Tibial nerve (tissue), 4 donors: ENCODE measurements at places on chromosomes 1 and 21.

- H3K27ac ChIP-seq = no peak overlapping the region
- no peaks in the 10 kb centered on the region for H3K4me1 ChIP-seq
- no peak overlapping the region for H3K4me3 ChIP-seq
Observed at GRCh38 chr1:113895098-113895497, 7.7 kb upstream of the BCL2L15 start.

- H3K27ac ChIP-seq = no peak overlapping the region
- no peaks in the 10 kb centered on the region for H3K36me3 ChIP-seq
- H3K4me1 ChIP-seq = peaks cover 6% of the 10 kb centered on the region
- no peak for DNase-seq
- no peaks in the 10 kb centered on the region for H3K27me3 ChIP-seq
- H3K4me3 ChIP-seq = no peak overlapping the region
Observed at GRCh38 chr1:243712242-243712641, 137.8 kb downstream of the AKT3 start.

DNA sequence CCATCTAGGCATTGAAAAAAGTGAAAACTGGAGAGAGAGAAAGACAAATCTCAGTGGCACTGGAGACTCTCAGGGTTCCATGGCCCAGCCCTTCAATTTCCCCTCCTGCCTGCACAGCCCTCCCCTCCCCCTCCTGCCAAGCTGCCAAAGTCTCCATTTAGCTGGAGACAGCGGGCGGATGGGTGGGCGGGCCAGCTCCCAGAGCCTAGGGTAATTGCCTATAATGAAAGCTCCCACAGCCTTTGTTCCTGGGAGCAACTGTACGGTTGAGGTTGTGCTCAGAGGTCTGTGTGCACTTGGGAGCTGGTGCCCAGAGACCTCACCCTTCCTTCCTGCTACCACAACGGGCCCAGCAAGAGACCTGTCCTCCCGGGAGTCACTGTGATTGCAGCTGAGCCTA lies 89.6 kb downstream of the NAV1 start:
- H3K27ac ChIP-seq = no peak overlapping the region
- H3K4me1 ChIP-seq = peaks cover 2% of the 10 kb centered on the region
- H3K27me3 ChIP-seq = no peaks in the 10 kb centered on the region
- no peak overlapping the region for H3K4me3 ChIP-seq
- peaks cover 14% of the 10 kb centered on the region for H3K36me3 ChIP-seq
- DNase-seq = no peak

- H3K27me3 ChIP-seq = no peaks in the 10 kb centered on the region
- DNase-seq = no peak
- no peak overlapping the region for H3K27ac ChIP-seq
- H3K4me1 ChIP-seq = no peaks in the 10 kb centered on the region
- H3K36me3 ChIP-seq = peaks cover 5% of the 10 kb centered on the region
Observed at GRCh38 chr1:235403593-235403992, 36.4 kb downstream of the TBCE start.

- DNase-seq = no peak
- H3K4me1 ChIP-seq = no peaks in the 10 kb centered on the region
- no peaks in the 10 kb centered on the region for H3K27me3 ChIP-seq
- H3K4me3 ChIP-seq = no peak overlapping the region
- peaks cover 96% of the 10 kb centered on the region for H3K36me3 ChIP-seq
Observed at GRCh38 chr1:225853441-225853840, 28.7 kb downstream of the TMEM63A start.

- no peaks in the 10 kb centered on the region for H3K27me3 ChIP-seq
- no peak for DNase-seq
- no peak overlapping the region for H3K27ac ChIP-seq
- no peak overlapping the region for H3K4me3 ChIP-seq
- no peaks in the 10 kb centered on the region for H3K4me1 ChIP-seq
Observed at GRCh38 chr21:14991957-14992356, 72.8 kb downstream of the NRIP1 start.

DNA sequence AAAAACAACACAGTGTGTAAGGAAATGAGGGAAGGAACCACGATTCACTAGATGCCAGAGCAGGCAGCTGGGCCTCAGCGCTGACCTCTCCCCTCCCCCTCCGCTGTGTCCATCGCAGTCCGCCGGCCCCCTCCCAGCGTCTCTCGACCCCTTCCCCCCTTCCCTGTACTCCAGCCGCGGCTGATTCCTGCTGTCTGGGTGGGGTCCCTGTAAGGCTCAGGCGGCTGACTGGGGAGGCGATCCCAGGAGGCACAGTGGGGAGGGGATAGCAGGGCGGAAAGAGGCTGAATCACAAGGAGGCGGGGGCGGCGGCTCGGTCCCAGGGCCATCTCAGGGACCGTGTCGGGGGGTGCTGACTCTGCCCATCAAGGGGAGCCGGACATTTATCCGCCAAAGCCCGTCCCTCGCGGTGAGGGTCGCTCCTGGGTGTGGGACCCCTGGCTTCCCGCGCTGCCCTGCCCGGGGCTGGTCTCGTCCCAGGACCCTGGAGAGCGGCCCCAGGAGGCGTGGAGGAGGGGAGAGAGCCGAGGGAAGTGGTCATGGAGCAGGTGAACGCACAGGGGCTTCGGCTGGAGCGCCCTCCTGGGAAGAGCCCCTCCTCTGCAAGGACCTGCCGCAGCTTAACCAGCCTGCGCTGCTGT lies 241.9 kb downstream of the PTPRU start:
- no peak overlapping the region for H3K27ac ChIP-seq
- H3K27me3 ChIP-seq = no peaks in the 10 kb centered on the region
- H3K4me1 ChIP-seq = no peaks in the 10 kb centered on the region
- no peaks in the 10 kb centered on the region for H3K36me3 ChIP-seq

DNA sequence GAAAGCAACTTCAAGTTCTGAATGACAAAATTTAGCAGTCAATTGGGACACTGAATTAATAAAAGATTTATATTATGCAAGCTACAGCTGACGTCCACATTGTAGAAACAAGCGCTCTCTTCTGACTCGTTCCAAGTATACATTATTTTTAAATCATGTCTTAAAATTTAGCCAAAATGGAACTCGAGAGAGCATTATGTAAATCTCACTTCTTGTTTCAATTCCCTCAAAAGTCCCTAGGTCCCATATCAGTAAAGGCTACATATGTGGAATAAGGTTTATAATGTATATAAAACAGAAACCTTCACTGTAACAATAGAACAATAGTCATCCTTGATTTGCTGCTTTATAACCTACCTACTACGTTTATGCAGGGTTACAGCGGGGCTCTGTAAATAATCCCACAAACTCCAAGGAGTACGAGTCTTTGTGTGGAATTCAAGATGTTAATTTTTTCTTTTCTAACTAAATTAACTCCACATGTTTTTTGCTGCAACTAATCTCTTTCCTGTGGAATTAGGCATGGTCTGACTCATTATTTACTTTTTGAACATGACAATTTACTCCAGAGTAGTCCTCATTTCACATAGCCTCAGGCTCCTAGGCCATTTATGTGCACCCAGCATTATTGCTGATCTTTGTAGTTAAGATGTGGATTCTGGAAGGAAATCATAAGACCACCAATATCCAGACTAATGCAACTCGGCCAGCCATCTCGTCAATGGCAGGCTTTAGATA lies 785.1 kb downstream of the LTN1 start:
- H3K4me1 ChIP-seq = no peaks in the 10 kb centered on the region
- DNase-seq = no peak
- H3K4me3 ChIP-seq = no peak overlapping the region
- H3K27me3 ChIP-seq = no peaks in the 10 kb centered on the region
- no peaks in the 10 kb centered on the region for H3K36me3 ChIP-seq

DNA sequence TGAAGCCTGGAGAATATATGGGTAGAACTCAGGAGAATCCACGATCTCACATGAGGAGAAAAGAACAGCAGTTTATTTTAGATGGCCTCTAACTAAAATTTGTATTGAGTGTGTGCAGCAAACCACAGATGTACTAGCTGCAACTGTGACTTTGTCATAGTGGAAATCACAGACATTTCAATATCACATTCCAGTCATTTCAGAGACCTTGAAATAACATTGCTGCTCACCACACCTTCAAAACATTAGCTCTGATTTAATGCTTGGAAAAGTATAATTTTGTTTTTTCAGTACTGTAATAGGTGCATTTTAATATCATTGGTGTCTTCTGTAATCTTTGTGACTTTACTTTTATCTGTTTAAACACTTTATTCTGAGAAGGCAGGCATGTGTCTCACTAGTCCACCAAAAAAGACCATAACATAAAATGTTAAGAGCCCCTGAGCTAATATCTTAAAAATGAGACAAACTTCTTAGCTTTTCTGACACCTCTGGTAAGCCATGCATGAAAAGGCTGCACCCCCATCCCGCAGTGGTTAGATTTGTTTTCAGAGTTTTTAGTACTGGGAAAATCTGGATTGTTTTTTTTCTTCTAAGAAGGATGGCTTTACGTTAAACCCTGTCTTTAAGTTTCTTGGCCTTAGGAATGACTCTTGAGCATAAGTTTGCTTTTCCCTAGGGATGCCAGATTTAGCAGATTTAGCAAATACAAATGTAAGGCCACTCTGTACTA lies 30.1 kb downstream of the KCNJ15 start:
- no peaks in the 10 kb centered on the region for H3K36me3 ChIP-seq
- H3K27me3 ChIP-seq = no peaks in the 10 kb centered on the region
- DNase-seq = no peak
- no peak overlapping the region for H3K4me3 ChIP-seq

- no peak for DNase-seq
- H3K4me3 ChIP-seq = no peak overlapping the region
- no peak overlapping the region for H3K27ac ChIP-seq
- no peaks in the 10 kb centered on the region for H3K36me3 ChIP-seq
- no peaks in the 10 kb centered on the region for H3K4me1 ChIP-seq
- no peaks in the 10 kb centered on the region for H3K27me3 ChIP-seq
Observed at GRCh38 chr1:56788588-56788987, 30.6 kb downstream of the FYB2 start.

DNA sequence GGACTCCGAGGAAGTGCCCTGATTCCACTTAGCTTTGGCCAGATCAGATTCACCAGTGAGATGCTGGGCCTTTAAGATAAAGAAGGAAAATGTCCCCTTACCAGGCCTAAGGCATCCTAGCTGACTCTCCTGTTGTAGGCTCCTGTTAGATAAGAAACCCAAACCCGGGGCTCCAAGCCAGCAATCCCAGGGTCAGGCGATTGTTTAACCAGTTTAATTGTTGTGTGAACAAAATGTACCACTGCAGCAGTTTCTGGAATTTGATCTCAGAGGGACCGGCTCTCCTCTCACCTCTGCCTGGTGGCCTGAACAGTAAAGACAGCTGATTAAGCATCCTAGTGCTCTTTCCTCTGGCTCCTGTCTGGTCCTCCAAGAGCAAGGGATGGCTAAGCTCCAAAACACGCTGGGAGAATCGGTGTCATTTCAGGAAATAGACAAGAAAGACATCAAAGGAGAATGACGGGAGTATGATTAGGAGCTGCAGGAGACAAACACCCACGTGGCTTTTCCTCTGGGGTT lies 9.3 kb upstream of the KLHDC8A start:
- H3K36me3 ChIP-seq = no peaks in the 10 kb centered on the region
- H3K27me3 ChIP-seq = no peaks in the 10 kb centered on the region
- H3K4me3 ChIP-seq = no peak overlapping the region
- H3K27ac ChIP-seq = no peak overlapping the region
- H3K4me1 ChIP-seq = no peaks in the 10 kb centered on the region

DNA sequence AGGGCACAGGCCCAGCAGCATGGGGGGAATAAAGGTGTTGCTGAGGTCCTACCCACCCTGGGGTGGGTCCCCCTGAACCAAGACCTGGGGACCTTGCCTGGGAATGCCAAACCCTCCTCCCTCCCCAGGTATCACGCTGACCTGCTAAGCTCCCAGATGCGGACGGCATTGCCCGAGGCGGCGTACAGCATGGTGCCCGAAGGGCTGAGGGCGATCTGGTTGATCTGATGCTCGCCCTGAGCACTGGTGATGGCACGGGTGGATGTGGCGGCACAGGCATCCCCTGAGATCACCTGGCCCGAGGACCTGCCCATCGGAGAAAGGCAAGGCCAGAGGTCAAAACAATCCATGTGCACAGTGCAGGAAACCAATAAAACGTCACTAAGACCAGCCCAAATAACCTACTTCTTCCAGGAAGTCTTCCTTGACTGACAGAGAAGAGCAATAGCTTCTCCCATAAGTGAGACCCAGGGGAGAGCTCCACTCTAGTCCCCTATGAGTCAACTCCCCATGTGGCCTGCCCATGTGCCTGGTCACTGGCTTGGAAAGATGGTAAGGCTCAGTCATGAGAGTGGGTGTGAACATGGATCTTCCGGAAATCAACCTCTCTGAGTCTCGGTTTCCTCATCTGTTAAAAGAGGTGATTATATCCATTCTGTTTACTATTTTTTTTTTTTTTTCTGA lies 46.3 kb downstream of the KIF21B start:
- no peak overlapping the region for H3K27ac ChIP-seq
- H3K27me3 ChIP-seq = no peaks in the 10 kb centered on the region
- no peaks in the 10 kb centered on the region for H3K4me1 ChIP-seq
- H3K4me3 ChIP-seq = no peak overlapping the region
- no peaks in the 10 kb centered on the region for H3K36me3 ChIP-seq

- no peak for DNase-seq
- H3K36me3 ChIP-seq = peaks cover 6% of the 10 kb centered on the region
- no peaks in the 10 kb centered on the region for H3K27me3 ChIP-seq
- no peaks in the 10 kb centered on the region for H3K4me1 ChIP-seq
- H3K4me3 ChIP-seq = no peak overlapping the region
- no peak overlapping the region for H3K27ac ChIP-seq
Observed at GRCh38 chr1:197183195-197183748, 36.8 kb upstream of the ASPM start.

GRCh38 chr1:227391211-227391610 lies 72.9 kb upstream of the CDC42BPA start:
- DNase-seq = no peak
- no peak overlapping the region for H3K4me3 ChIP-seq
- no peak overlapping the region for H3K27ac ChIP-seq
- H3K4me1 ChIP-seq = no peaks in the 10 kb centered on the region
- H3K36me3 ChIP-seq = no peaks in the 10 kb centered on the region
- no peaks in the 10 kb centered on the region for H3K27me3 ChIP-seq

GRCh38 chr1:101996825-101997465 lies at the start of gene OLFM3:
TSS of gene OLFM3 (minus strand) at chr1:101996926.
- H3K4me3 ChIP-seq = no peak within 1 kb of the TSS
- peaks cover 13% of the 10 kb centered on the region for H3K27me3 ChIP-seq
- H3K4me1 ChIP-seq = peaks cover 10% of the 10 kb centered on the region
- H3K36me3 ChIP-seq = no peaks in the 10 kb centered on the region

DNA sequence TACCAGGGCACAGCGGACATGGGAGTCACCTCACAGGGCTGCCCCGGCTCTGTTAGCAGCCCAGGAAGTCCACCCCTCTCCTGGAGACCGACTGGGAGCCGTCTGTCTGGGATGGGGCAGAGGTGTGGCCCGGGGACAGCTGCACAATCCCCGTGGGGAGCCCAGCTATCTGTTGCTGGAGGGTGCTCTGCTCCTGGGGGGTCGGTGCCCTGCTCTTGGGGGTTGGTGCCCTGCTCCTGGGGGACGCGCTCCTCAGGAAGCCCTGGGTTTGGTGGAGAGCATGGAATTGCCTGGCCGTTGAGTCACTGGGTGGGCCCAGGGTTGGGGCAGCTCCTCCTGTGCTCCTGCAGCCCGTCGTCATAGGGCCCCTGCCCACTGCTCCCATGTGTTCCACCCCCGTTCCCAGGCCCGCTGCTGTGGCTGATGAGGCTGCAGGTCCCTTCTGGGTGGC lies 39.3 kb downstream of the AGPAT3 start:
- no peaks in the 10 kb centered on the region for H3K27me3 ChIP-seq
- H3K4me3 ChIP-seq = no peak overlapping the region
- no peaks in the 10 kb centered on the region for H3K36me3 ChIP-seq
- no peak overlapping the region for H3K27ac ChIP-seq
- DNase-seq = no peak

GRCh38 chr1:203954788-203955552 lies 93.6 kb downstream of the SNRPE start:
- no peak overlapping the region for H3K27ac ChIP-seq
- no peaks in the 10 kb centered on the region for H3K27me3 ChIP-seq
- no peaks in the 10 kb centered on the region for H3K36me3 ChIP-seq
- H3K4me1 ChIP-seq = no peaks in the 10 kb centered on the region
